Activated CD4-positive, alpha-beta T cell treated with anti-CD3 and anti-CD28 coated beads, Interleukin-2, amount 50 U/mL, for 4 hours (primary cell): ENCODE measurements at places on chromosomes 5 and 9.

DNA sequence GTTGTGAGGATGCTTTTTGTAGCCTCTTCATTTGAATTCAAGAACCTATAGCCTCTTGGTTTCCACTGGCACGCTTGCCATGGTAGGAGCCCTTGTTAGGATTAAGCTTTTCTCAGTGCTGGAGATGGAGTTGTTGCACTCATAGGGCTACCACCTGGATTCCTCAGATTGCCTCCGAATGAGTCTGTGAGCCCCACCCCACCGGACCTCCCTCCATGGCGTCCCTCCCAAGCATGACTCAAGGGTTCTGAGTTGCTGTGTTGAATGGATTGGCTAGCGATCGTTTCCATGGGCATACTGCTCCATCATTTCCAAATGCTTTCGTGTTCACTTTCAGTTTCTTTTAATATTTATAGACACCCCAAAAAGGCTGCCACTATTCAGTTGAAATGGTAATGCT, 69.9 kb downstream of the DAPK1 start:
- no peak for DNase-seq

DNA sequence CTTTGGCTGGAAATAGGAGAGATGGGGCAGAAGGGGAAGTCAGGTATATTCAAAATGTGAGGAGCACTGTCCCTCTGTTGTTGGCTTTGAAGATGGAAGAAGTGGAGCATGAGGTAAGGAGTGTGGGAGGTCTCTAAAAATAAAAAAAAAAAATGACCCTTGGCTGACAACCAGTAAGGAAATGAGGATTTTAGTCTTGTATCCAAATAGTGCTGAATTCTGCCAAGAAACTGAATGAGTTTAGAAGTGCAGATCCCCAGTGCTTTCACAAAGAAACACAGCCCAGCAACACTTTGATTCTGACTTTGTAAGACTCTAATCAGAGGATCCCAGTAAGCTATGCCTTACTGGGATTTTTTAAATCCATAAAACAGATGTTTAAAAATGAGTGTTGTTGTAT, 367.9 kb downstream of the CYLC2 start:
- DNase-seq, result no peak

- DNase-seq, result no peak
Observed at GRCh38 chr5:2711446-2712425, 39.7 kb downstream of the IRX2 start.

- no peak for DNase-seq
Observed at GRCh38 chr5:40909264-40909663, at the start of gene C7. Gene C7, plus strand, starts transcription at chr5:40909497. Its CDS starts 114 bp downstream, at chr5:40909611.

GRCh38 chr5:56673171-56673570, 142.2 kb upstream of the MAP3K1 start:
- no peak for DNase-seq

DNA sequence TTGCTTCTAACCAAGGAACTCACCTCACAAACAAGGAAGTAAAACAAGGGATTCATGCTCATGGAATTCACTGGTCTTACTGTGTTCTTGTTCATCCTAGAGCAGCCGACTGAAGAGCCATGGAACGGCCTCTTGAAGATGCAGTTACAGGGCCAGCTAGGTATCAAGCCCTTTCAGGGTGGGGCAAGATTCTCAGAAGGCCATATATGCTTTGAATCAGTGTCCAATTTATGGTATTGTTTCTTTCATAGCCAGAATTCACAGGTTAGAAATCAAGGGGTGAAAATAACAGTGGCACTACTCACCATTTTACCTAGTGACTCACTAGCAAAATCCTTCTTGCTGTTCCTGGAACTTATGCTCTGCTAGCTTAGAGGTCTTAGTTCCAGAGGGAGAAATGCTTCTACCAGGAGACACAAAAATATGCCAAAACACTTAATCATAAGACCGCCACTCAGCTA, 159.5 kb upstream of the CDH10 start:
- no peak for DNase-seq
